ENCODE measurements at places on chromosomes 5 and 9.

DNA sequence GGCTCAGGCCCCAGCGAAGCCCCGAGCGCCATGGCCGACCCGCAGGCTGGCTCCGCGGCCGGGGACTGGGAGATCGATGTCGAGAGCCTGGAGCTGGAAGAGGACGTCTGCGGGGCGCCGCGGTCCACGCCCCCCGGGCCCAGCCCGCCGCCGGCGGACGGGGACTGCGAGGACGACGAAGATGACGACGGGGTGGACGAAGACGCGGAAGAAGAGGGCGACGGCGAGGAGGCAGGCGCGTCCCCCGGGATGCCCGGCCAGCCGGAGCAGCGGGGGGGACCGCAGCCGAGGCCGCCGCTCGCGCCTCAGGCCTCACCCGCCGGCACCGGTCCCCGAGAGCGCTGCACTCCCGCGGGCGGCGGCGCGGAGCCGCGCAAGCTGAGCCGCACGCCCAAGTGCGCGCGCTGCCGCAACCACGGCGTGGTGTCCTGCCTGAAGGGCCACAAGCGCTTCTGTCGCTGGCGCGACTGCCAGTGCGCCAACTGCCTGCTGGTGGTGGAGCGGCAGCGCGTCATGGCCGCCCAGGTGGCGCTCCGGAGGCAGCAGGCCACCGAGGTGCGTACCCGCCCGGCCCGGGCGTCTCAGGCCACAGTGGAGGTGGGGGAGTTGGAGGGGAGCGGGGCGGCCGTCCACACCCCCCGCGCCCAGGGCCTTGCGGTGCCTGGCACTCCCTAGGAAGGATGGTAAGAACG, 1.6 kb downstream of the DMRT2 start:
- DNase-seq, result no peak

DNA sequence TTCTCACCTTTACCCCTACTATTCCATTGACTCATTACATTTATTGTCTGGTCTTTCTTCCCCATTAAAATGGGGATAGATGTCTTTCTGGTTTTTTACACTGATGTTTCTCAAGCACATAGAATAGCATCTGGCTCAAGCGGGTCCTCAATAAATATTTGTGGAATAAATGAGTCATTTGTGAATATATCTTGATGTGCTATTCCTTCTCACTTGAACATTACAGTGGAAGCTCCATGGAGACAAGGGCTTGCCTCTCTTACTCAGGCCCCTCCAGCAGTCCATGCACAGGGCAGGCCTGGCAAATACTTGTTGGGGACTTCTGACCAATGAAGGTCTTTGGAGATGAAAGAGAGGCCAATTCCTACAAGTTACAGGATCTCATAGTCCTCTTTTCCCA, 151.7 kb upstream of the TAS2R1 start:
- DNase-seq, result no peak

GRCh38 chr5:149280802-149281201, 9.1 kb downstream of the AFAP1L1 start:
- DNase-seq, result no peak

DNA sequence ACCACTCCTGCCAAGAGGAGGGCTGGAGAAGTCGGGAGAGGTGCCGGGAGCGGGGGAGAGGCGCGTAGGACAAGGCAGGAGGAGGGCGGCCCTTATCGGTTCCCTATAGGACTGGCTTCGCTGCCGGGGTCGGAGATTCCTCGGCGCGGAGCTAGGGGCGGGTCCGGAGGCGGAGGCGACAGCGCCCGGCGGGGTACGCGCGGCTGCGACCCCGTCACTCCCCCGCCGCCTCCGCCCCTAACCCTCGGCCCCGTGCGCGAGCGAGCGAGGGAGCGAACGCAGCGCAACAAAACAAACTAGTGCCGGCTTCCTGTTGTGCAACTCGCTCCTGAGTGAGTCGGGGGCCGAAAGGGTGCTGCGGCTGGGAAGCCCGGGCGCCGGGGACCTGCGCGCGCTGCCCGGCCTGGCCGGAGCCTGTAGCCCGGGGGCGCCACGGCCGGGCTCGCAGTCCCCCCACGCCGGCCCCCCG, 2.0 kb downstream of the GLIS3 start:
- peak; percentile 45 for DNase-seq

GRCh38 chr5:132052520-132052919, 7.9 kb upstream of the IL3 start:
- no peak for DNase-seq

- no peak for DNase-seq
These were observed 902 bp downstream of the HABP4 start for GRCh38 chr9:96450613-96451528.

- DNase-seq, result no peak
These were observed 57.0 kb upstream of the NEURL1B start for GRCh38 chr5:172583931-172584511.

- no peak for DNase-seq
These were observed 162.4 kb downstream of the TTC39B start for GRCh38 chr9:15144622-15145061.

DNA sequence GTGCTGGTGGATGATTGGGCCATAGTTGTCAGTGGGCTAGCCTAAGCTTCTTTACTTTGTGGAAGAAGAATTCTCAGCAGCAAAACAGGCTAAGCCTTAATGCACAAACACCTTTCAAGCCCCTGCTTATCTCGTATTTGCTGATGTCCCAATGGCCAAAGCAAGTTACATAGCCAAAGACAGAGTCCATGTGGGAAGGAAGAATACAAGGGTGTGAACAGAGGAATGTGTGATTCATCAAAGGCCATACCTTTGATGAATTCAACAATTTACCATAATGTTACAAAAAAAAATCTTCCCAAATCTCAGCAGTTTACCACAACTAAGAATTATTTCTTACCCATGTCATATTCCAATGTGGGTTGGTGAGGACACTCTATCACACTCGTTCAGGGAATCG, 1.2 kb upstream of the YTHDC2 start:
- DNase-seq, result no peak

DNA sequence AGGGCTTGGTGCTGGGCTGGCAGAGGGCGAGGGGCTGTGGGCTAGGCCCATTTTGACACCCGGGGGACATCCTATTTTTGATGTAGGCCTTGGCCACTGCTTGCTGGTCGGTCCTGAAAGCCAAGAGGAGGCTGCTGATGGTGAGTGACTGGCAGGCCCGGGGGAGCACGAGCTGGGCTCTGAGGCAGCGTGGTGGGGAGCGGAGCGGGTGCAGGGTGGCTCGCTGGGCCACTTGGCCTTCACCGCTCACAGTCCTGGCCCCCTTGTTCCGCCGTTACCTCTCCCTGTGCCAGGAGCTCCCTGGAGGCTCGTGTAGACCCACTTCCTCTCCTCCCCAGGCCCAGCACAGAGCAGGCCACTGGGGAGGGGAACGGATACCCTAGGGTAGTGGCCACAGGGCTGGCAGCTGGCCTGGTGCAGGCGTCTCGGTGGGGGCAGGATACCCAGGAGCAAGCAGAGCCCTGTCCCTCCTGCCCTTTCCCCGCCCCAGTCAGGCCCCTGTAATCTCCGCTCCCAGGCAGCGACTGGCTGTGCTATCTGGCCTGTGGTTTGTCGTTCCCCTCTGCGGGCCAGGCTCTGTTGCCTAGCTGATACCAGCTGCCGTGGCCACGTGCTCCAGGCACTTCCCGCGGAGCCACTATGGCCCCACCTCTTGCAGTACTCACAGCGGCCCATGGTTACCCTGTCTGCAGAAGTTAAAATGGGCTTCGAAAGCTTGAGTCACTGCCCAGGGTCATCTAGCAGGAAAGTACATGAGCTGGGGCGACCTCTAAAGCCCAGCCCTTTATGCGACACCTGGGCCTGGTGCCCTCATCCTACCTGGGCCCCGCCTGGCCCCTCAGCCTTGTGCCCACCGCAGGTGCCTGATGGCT, 11.7 kb upstream of the DOLPP1 start:
- no peak for DNase-seq

- no peak for DNase-seq
These were observed 25.5 kb upstream of the SLC6A3 start for GRCh38 chr5:1470762-1471211.

DNA sequence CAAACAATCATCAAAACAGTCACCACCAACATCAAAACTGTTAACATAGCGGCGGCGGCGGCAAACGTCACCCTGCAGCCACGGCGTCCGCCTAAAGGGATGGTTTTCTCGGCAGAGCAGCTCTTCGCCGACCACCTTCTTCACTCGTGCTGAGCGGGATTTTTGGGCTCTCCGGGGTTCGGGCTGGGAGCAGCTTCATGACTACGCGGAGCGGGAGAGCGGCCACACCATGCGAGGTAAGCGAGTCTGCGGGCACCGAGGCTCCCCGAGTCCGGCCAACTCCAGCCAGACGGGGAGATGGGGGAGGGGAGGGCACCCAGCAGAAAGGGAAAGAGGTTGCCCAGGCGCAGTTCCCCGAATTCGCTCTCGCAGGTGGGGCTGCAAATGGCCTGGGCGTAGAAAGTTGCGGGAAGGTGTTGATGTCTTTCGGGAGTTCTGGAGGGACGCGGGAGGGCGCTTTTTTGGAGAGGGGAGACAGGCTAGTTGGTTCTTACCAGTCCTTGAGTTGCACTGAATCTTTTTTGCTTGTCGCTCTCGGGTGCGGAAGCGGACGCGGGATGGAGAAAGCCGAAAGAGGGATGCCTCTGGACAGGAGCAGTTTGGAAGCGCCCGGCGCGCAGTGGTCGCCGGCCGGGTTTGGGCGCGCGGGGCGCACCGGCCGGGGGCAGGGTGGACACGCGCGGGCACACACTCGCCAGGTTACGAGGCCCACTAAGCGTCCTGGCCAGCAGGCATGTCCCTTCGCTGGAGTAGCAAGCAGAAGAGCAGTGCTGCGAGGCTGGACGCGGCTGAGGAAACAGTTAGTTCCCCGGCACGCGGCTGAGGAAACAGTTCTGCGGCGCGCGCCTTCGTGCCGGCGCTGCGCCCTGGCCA, 849 bp downstream of the RORB start:
- no peak for DNase-seq

DNA sequence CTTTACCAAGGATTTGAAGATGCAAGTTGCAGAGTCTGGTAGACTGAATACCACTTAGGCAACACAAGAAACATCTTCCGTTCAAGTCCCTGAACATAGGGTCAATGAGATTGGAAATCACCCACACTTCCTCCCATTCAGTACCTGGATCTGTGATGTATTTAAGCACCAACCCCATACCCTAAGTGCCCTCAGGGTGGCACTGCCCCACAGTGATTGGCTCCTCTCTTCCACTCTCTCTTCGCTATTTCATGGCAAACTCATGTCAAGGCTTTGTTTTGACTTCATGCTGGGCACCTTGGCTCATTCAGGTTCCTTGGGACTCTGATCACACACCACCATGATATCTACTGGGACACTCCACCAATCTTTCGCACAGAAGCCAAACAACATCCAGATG, 53.7 kb downstream of the GGTA1 start:
- DNase-seq, result no peak

DNA sequence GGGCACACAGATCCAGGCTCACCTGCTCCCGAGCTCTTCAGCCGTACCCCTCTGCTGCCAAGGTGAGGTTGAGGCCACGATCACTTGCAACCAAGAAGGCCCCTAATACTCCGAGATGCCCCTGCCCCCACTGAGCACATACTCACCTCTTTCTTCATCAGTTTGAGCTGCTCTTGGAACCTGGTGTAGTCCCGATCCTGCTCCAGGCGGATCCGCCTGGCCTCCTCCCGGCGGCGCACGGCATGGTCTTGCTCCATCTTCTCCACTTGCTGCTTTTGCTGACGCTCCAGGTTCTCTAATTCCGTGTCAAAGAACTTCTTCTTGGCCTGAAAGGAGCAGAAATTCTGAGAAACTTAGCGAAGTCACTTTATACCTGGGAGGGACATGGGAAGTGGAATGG, 75.7 kb upstream of the FBXW11 start:
- DNase-seq, result no peak

GRCh38 chr9:68847765-68848164, 142.7 kb downstream of the PIP5K1B start:
- DNase-seq, result no peak

DNA sequence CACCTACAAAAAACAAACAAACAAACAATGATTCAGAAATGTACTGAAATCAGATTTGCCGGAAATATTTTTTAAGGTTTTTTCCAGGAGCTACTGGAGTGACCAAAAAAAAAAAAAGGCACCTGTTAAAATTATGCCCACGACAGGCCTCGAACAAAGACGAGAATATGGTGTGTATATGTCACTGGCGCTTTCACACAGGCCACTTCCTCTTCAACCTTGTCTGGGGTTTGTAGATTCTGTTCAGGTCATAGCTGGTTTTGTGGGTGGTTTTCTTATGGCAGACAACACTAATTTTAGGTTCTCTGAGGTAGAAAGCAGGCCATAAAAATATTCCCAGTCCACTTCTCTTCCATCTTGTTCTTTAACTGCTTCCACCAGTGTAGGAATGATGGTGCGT, 7.0 kb downstream of the NDUFB6 start:
- DNase-seq, result no peak

DNA sequence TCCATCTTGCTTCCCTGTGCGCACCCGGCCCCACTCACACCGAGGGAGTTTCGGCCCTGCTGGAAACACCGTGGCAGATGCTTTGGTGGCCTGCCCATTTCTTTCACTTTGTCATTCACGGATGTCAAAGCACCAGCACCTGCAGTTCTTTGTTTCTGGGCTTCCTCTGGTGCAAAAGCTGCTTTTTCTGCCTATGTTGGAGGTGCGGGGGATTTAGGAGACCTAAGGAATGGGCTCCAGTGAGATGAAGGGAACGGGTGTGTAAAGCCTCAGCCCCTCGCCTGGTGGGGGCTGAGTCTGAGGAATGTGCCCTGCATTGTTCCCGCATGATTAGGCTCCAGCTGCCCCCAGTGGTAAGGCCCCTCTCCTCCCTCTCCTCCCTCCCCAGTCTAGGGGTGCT, 62.3 kb downstream of the THBS4 start:
- no peak for DNase-seq

DNA sequence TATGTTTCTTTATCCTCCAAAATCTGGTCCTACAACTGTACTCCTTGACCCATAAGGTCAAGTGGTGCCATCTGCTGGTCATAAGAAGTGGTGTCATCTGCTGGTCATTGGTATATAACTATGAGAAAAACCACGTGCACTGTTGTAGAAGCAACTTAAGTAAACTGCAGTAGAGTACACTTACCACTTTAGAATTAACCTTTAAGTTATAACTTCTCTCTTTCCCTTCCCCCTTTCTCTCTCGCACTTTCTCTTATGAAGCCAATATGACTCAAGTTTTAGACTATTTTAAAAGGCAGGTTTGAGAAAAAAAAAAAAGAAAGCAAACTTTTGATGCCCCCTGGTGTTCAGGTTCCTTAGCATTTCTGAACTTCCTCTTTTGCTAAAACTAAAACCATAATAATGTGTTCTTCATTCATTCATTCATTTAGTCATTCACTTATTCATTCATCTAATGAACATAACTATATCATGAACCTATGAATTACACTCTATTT, 12.8 kb upstream of the MTAP start:
- peak; percentile 82 for DNase-seq

GRCh38 chr5:179805529-179806249, 977 bp downstream of the MGAT4B start:
- no peak for DNase-seq

- DNase-seq, result no peak
These were observed 17.2 kb upstream of the THG1L start for GRCh38 chr5:157713830-157714595.
